Kidney (tissue), 22 donors: ENCODE measurements at places on chromosomes 7 and 10. TPM values are rescaled to one million over a fixed set of nuclear protein-coding genes. Genes with fewer than 3 reads are reported as not detected.

SCIN gene
- 62.8 TPM for polyA plus RNA-seq

PTN gene
- 17.2 TPM for polyA plus RNA-seq

ITGA8 gene
- 10.8 TPM for polyA plus RNA-seq

GPRIN2 gene
- 8.5 TPM for polyA plus RNA-seq

ERVW-1 gene
- not detected for polyA plus RNA-seq

- DNase-seq: no peak
Measured at GRCh38 chr10:23013581-23014335, 81.6 kb upstream of the MSRB2 start.

DNA sequence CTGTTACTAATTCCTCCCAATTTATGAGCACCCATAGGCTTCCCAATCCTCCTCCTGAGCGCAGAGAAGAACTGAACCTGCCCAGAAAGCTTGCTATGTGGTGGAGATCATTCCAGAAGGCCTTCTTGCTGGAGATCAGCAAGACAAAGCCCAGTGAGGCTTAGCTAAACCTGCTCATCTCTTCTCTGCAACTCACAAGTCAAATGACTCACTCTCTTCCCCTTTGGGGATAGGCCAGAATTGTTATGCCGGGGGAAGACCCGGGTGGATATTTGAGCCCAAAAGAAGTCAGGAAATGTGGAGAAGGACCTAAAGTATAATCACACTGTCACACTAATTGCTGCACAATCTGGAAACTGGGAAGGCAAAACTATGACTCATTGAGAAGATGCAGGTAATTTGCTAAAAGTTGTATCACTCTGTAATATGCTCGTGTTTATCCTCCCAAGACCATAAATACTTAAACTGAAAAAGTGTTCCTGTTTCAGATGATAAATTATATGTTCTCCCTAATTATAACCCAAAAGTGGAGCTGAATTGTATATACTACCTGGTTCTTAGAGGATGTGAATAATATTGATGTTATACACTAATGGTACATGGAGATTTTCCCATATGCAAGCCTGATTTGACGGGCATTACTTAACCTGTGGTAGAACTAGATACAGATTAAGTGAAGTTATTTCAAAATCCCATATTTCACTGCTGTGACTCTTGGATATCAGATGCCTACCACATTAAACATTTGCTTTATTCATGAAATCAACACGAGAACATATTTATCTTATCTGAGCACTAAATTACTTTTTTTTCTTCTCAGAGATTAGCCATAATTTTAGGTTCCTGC is 6.4 kb downstream of the NEBL start:
- no peak for DNase-seq

GRCh38 chr10:96414303-96414702 is 55.5 kb upstream of the OPALIN start:
- DNase-seq: no peak

DNA sequence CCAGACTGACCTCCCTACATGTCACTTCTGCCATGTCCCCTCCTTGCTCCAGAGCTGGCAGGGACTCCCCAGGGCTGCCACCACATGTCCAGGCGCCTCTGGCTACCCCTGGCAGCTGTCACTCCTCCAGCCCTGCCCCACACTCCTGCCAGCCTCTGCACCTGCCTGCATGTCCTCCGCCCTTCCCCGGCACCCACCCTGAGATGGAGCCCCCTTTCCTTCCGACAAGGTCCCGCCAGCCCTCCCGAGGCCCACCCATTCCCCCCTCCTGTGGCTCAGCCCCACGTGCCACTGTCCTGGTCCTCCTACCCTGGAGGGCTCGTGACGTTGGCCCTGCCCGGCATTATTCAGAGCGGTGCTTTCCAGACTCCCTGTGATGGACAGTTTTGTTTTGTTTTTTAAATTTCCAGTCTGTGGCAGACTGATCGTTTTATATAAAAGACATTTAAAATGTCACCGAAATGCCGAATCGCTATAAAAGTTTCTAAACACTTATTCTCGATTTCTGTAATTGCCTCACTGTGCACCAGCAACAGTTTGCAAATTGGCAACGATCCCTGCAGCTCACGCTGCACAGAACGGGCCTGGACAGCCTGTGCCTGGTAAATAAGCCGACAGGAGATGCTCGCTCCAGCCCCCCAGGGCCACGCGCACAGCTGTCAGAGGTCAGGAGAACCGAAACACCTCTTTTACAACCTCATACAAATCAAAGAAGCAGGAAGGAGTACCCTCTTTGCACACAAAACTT is 111.1 kb upstream of the SH2B2 start:
- no peak for DNase-seq

DNA sequence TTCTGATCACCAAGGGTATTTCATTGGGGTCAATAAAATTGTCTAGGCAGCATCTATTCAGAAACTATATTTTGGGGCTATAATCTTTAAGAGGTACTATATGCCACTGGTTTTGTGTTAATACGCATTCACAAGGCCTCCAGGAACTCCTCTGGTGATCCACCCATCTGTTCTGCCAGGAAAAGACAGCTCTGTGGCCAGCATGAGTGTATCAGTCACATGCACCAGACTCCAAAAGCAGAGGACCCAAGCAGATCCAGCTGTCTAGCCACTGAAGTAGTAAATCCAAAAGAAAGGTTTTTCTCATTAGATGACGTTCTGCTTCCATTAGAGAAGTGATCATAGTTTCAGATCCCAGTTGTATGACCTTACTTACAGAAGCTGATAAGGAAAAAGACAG is 199.6 kb upstream of the CELF2 start:
- no peak for DNase-seq

DNA sequence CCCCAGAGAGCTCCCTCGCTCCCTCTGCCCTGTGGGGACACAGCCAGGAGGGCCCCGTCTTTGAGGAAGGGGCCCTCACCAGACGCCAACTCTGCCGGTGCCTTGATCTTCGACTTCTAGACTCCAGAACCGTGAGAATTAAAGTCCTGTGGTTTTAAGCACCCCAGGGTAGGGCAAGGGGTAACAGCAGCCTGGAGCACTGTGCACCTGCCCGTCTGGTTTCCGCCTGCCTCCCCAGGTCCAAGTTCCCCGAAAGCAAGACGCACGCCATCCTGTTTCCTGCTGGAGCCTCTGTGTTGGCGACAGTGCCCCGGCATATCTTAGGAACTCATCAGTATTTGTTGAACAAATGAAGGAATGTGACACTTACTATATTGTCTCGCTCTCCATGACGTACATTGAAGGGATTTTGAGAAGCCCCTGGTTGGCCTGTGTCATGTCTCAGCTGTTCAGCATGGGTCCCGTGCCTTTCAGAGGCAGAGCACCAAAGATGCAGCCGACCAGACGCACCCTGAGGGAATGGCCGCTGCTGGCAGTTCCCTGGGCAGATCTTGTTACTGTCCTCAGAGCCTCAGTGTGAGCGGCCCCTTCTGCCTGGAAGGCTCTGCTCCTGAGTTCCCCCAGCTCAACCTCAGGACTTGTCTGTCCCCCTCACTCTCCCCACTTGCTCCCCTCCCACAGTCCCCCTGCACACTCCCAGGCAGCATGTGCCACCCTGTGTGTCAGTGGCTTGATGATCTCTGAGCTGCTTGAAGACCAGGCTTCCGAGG is 226.2 kb downstream of the TCERG1L start:
- no peak for DNase-seq

- peak; percentile 44 for DNase-seq
Measured at GRCh38 chr7:2001601-2002442, 230.9 kb downstream of the MAD1L1 start.

- DNase-seq: no peak
Measured at GRCh38 chr10:30862486-30862885, 169.2 kb downstream of the ZNF438 start.

DNA sequence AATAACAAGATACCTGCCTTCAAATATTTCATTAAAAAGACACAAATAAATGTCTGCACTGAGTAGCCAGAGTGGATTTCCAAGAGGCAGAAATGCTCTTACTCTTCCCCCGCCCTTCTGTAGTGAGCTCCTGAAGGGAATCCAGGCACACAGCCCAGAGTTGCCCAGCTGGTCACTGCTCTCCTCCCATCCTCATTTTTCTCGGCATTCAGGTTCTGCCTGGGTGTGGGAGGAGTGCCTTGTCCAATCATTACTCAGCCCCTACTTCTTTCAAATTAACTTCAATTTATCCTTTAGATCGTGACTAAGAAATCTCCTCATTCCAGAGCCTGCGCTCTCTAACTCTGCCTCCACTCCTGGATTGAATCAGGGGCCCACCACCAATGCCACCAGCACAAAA is 12.2 kb downstream of the CCDC6 start:
- no peak for DNase-seq

DNA sequence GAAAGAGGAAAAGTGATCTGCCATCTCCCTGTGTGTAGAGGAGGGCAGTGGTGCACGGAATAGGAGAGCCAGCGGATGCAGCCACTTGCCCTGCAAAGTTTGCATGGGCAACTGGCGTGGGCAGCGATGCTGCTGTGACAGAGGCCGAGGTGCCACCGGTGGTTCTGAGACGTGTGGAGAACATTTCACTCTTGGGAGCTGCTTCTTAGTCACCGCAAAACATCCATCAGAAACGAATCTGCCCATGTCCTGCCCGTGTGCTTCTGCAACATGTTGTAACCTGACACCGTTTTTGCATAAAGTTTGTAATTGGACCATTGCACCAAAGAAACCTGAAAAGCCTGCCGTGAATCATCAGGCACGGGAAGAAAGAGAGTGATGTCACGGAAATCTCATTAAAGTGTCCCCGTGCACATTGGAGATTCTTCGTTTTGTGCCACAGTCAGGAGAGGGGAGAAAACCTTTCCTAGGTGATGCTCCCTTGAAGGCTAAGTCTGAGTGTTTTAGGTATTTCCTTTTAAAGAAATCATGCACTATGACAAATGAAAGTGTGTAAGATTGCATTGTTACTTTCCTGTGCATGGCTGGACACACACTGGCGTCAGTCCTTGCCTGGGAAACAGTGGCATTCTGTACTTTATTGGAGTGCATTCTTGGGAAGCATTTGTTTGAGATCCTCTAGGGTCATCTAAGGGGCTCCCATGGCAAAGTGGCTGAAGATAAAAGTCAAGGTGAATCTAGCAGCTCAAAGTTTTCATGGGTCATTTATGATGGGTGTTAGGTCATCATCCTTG is 302.6 kb downstream of the KLF6 start:
- no peak for DNase-seq
